Foreskin keratinocyte (primary cell): ENCODE measurements at places on chromosomes 3 and 15. TPM values are rescaled to one million over a fixed set of nuclear protein-coding genes. Genes with fewer than 3 reads are reported as not detected.

DNA sequence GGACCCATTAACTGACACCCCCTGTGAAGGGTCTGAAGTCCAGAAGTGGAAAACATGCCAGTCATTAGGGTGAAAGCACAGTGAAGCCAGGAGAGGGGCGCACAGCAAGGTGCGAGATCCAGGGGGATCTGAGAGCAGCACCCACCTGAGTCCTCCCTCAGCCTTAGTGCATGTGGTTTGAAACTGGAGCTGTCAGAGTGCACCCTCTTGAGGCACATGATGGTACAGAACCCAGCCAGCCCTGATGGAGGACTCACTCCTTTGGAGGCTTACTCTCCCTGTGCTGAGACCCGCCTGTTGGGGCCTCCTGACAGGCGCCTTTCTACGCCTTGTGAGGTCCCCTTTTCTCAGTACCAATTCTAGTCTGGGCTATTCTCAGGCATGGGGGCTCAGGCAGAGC, 77.8 kb downstream of the IL20RB start:
- no peak for DNase-seq

DNA sequence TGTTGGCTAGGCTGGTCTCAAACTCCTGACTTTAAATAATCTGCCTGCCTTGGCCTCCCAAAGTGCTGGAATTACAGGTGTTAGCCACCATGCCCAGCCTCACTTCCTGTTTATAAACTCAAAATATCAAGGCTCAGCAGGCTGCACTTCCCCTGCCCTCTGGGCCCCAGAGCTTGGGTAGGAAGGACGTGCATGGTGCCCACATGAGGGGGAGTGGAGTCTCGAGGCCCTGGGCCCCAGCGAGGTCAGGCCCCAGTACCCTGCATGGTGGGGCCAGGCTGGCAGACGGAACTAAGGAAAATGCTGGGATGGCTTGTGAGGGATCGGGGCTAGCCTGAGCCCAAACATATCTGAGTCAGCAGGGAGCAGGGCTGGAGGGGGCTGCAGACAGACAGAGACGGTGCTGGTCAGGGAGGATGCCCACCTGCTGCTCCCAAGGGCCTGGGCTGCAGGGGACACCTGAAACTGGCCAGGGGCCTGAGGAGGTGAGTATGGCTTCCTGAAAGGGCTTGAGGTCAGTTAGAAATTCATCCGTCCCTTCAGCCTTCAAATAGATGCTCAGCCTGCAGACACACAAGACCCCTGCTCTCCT, 5.1 kb downstream of the SPTBN5 start:
- DNase-seq, result no peak

DNA sequence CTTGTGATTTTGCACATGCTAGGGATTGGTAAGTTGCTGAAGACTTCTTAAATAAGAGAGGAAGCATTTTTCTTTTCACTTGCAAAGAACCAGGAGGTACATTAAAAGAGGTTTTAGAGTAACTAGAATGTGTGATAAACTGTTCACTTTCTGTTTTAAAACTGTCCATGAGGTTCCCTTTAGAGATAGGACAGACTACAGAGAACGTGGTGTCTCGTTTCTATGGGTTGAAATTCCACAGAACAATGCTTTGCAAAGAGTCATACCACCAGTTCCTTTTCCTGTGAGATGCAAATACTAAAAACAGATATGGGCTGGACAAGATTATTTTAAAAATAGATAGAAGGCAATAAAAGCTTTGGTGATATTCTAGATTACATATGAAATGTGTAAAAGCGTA, 372.8 kb downstream of the TIGIT start:
- DNase-seq, result no peak

- DNase-seq, result peak; percentile 93
Observed at GRCh38 chr15:71044006-71044405, 71.3 kb upstream of the THSD4 start.

DNA sequence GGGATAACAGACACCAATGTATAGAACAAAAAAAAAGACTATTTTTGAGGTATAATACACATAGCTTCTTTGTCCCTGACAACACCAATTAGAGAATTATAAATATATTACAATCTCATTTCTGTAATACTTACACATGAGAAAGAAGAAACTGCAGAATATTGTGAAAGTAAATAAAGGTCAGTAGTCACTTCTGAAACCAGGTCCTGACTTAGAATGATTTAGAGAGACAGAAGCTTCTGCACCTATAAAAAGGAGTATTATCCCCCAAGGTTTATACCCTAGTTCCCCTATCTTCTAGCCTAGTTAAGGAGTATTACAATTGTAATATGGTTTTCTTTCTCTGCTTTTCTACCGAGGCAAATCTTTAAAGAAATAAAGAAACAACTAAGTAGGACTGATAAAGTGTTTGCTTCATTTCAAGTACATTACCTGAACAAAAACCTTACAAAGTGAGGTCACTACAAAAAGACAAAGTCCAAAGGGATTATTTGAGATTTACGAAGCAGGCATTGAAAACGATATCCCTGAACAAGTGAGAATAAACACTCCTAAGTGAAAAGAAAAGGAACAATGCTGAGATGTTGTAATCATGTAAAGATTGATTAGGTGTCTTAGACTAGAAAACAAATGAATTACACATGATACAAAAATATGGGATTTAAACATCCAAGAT, 103.0 kb downstream of the GBE1 start:
- no peak for DNase-seq

GRCh38 chr15:48507416-48508065, 138.0 kb downstream of the FBN1 start:
- DNase-seq, result peak; percentile 41

DNA sequence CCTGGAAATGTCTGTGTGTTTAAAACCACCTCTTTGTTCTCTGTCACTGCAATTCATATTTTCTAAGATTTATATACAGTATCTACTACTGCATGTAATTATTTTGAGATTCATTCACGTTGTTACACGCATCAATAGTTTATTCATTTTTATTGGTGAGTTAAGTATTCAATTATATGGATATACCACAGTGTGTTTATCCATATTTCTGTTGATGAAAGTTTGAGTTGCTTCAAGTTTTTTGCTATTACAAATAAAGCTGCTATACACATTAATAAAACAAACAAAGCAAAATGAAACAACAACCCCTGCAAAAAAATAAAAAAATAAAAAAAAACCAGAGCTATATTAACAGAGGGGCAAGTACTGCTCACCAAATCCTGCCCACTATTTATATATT, 122.3 kb downstream of the NR2E3 start:
- DNase-seq, result no peak

DNA sequence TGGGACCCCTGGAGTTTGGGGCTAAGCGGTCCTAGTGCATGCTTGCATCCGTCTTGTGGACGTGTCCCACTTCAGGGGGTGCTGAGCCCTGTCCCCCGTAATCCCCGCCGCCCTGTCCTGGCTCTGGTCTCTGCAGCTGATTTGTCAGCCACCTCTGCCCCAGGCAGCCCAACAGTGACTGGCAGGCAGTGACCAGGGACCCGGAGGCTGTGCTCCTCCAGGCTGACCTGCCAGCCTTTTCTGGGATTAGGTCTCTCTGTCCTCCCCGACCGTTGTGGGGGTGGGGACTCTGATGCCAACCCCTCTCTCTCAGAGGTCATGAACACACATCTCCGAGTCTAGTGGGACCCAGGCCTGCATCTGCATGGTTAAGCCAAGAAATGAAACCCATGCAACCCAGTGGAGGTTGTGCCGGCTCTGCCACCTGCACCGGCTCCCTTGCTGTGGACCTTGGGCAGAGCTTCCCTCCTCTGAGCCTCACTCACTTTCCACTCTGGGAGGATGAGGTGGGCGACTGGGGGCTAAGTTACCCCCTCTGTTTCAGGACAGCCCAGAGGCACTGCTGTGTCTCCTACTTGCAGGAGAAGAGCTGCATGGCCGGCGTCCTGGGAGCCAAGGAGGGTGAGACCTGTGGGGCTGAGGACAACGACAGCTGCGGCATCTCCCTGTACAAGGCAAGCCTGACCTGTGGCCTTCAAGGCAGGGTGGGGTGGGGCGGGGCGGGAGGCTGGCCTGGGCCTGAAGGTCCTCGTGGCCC, 60.2 kb downstream of the FBLN2 start:
- no peak for DNase-seq

DNA sequence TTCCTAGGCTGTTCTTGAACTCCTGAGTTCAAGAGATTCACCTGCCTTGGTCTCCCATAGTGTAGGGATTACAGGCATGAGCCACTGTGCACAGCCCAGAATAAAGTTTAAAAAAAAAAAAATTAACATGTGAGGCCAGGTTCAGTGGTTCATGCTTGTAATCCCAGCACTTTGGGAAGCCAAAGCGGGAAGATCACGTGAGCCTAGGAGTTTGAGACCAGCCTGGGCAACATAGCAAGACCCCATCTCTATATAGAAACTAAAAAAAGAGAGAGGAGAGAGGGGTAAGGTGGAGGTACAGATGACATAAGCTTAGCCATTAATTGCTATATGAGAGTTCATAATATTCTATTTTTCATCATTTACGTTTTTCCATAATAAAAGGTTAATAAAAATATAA, 21.5 kb downstream of the ZNF148 start:
- no peak for DNase-seq

GRCh38 chr3:197022405-197023231, 7.0 kb downstream of the MELTF start:
- no peak for DNase-seq

DNA sequence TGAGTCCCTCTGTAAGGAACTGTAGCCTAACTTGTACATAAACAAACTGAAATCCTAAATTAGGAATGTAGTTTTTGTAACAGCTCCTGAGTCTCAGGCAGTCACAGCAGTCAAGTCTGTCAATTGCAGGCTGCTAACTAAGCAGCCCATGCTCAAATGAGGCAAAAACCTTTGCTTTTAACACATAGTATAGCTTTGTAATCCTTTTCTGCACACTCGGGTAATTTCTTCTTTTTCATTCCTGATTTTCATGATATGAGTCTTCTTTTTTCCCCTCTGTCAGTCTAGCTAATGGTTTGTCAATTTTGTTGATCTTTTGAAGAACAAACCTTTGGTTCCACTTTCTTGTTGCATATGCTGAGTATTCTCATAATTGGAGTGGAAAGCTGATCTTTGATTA, 84.9 kb upstream of the LRRFIP2 start:
- no peak for DNase-seq

GRCh38 chr3:15823092-15823491, 25.3 kb upstream of the ANKRD28 start:
- DNase-seq, result no peak

DNA sequence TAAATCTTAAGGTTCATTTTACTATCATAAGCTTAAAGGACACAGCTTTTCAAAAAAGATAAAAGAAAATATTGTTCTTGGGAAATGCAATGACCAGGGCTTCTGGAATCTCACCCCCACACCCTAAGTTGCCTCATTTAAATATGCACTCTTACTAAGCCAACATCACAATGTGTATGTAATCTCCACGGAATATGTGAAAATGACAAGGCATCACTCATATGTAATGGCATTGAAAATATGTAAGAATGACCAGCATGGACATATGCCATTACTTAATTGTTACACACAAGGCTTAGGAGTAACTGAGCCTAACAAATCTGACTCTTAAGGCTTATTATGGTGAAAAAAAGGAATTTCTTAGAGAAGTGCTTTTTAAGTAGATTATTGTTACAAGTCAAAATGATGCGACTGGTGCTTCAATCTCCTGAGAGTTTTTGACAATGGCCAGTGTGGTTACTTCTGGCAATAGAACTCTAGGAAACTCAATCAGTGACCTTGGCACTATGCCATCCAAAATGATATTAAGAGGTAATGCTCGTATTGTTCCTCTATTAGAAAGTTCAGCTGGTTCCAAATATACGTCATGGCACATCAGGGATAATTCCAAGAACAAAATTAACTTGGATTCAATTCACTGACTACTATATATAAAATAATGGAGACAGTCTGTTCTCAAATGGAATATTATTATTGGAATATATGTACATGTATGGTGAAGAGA, 290.0 kb upstream of the PLSCR5 start:
- DNase-seq, result no peak

- no peak for DNase-seq
Observed at GRCh38 chr3:128367761-128368160, 98.9 kb downstream of the DNAJB8 start.

DNA sequence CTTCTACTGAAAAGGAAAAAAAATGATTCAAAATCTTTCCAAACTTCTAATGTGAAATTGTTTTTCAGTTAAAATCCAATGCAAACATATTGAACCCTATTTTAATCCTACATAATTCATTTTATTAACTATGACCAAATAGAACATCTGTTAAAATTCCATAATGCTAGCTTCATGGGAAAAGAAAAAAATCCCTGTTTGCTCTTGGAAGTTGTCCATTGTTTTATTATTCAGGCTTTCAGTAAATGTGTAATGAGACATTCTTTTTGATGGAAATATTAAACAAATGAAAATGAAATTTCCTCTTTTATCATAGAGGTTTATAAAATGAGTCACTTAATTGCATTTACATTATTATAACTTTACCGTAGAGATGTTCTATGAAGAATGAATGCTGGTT, 49.5 kb downstream of the SLC25A26 start:
- no peak for DNase-seq

DNA sequence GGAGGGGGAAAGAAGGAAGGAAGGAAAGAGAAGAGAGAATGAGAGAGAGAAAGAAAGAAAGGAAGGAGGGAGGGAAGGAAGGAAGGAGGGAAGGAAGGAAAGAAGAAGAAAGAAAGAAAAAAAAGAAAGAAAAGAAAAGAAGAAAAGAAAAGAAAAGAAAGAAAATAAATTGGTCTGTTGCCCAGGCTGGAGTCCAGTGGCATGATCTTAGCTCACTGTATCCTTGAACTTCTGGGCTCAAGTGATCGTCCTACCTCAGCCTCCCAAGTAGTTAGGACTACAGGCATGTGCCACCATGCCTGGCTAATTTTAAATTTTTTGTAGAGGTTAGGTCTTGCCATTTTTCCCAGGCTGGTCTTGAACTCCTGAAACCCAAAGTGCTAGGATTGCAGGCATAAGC, 11.6 kb upstream of the RNF7 start:
- DNase-seq, result no peak

DNA sequence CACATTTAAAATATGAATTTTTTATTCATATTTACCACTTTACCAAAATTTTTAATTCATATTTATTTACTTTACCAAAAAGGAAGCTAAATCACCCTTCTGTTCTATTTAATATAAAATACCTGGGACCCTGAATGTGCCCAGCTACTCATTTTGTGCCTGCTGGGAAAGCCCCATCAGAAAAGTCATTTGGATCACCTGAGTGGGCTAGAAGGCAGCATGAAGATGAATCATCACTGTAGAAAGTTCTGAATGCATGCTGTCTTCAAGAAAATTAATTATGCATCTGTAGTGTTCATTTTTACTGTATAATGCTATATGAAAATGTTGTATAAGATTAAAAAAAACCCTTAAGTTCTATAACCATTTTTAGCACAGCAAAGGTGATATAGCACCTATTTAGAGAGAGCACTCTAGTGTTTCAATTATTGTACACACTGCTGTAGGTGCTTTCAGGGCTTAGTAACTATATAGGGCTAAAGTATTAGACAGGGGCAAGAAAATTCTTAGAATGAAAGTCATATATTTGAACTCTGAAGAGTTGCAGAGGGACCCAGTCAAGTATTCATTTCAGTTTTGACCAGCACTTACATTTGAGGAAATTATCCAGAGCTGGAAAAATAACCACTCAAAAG, 175.1 kb downstream of the NFKBIZ start:
- DNase-seq, result no peak

HRG gene
- total RNA-seq, result 0.04 TPM in 1 of 2 replicates, not detected in the other

VILL gene
- total RNA-seq, result 3.7 and 3.8 TPM in 2 replicates

GOLGA6L7 gene
- not detected in 2 replicates for total RNA-seq

ATP13A5 gene
- not detected in 2 replicates for total RNA-seq

KPNA4 gene
- 52.4 and 55.5 TPM in 2 replicates for total RNA-seq
